ENCODE measurements at places on chromosomes 12 and 14. TPM values are rescaled to one million over a fixed set of nuclear protein-coding genes. Genes with fewer than 3 reads are reported as not detected.

IQSEC3 gene
- total RNA-seq: 2.9 TPM

PEX5 gene
- 39.7 TPM for total RNA-seq

PTPRR gene
- total RNA-seq: 0.64 TPM

ANG gene
- 5.1 TPM for total RNA-seq

SIX6 gene
- not detected for total RNA-seq

KRT73 gene
- not detected for total RNA-seq

CCDC92 gene
- 19.4 TPM for total RNA-seq

LALBA gene
- not detected for total RNA-seq

KLHDC1 gene
- total RNA-seq: 6.2 TPM

AHNAK2 gene
- total RNA-seq: 2.6 TPM

PIP4P1 gene
- 26.3 TPM for total RNA-seq

GLIPR1L1 gene
- total RNA-seq: not detected

STYK1 gene
- 1.1 TPM for total RNA-seq

TBX5 gene
- not detected for total RNA-seq

PPP1CC gene
- 101 TPM for total RNA-seq

PKP2 gene
- 19.1 TPM for total RNA-seq

ABHD12B gene
- not detected for total RNA-seq

KDM2B gene
- total RNA-seq: 61.8 TPM

AMDHD1 gene
- 0.88 TPM for total RNA-seq

KRT71 gene
- total RNA-seq: 0.29 TPM

NAB2 gene
- total RNA-seq: 43.1 TPM

PLA2G1B gene
- not detected for total RNA-seq

MORN3 gene
- total RNA-seq: 0.70 TPM

PA2G4 gene
- 78.5 TPM for total RNA-seq

CLEC14A gene
- 31.0 TPM for total RNA-seq

POU6F1 gene
- 5.1 TPM for total RNA-seq

PLEKHD1 gene
- 4.3 TPM for total RNA-seq

DHRS4 gene
- total RNA-seq: 41.9 TPM

HOXC6 gene
- total RNA-seq: 17.0 TPM

MMP19 gene
- 1.5 TPM for total RNA-seq

ZCRB1 gene
- 38.4 TPM for total RNA-seq

ITGA7 gene
- 79.3 TPM for total RNA-seq

HOXC10 gene
- 23.5 TPM for total RNA-seq

ZNF219 gene
- total RNA-seq: 19.1 TPM

ITGB7 gene
- 3.7 TPM for total RNA-seq

Measured in metanephros (tissue), 2 donors.